ENCODE measurements at places on chromosomes 7 and 10.
A peak's percentile ranks its signal among the peaks of the same experiment; 100 is the strongest.

GRCh38 chr10:126352453-126352852, 35.8 kb downstream of the ADAM12 start:
- DNase-seq, result no peak

- DNase-seq, result no peak
Observed at GRCh38 chr7:99926321-99926720, 3.1 kb downstream of the GJC3 start.

DNA sequence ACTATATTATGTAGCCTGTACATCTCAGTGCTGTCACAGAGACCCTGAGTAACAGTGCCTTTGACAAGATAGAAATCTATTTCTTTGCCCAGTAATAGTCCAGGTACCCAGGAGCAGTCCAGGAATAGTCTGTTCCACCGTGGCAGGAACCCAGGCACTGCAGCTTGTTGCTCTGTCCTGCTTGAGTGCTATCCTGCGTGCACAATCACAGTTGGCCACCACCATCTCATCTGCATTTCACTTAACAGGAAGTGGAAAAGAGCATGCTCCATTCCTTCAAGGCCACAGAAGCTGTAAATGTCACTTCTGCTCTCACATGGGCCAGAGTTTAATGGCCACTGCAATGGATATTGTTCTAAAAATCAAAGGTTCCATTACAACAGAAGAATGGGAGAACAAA, 61.5 kb upstream of the PRR15 start:
- DNase-seq, result no peak

- no peak for DNase-seq
Observed at GRCh38 chr10:125061557-125062226, 98.7 kb downstream of the CTBP2 start.

DNA sequence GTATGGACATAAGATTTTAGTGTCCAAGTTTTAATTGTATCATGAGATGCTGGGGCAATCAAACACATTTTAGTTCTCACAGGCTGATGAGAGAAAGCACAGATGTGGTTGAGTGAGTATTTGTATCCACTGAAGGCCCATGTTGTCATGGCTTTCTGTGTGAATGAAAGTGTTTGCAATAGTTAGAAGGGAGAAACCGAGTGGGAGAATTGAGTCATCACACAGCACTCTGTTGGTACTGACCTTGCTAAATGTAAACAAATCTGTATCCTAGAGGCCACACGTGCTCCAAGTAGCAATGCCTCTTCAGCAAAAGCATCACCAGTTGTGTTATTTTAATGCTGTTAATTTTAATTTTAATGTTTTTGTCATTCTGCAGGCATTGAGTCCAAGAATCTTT, 121.2 kb downstream of the EMX2 start:
- DNase-seq, result no peak

- DNase-seq, result no peak
Observed at GRCh38 chr10:16923309-16923708, 106.1 kb upstream of the RSU1 start.

GRCh38 chr10:102611514-102612087, 32.7 kb upstream of the TRIM8 start:
- DNase-seq, result no peak

DNA sequence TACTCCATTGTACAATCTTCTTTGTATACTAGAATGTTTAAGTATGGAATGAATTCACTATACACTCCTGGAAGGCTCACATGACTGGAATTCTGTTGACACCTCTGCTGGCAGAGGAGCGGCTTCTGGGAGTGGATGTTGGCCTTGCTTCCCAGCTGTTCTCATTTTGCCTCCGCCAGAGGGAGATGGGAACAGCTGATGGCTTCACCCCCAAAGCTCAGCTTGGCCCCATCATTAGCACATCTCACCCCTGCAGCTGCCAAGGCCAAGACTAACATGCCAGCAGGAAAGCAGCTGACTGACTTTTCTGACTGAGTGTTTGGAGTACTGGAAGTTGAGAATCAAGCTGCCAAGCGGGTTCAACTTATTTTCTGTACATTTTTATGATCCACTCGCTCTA, 15.1 kb downstream of the ADAM12 start:
- DNase-seq, result no peak

GRCh38 chr10:13990392-13990805, 340.3 kb downstream of the FRMD4A start:
- DNase-seq, result no peak

GRCh38 chr10:101287997-101288635, 58.9 kb upstream of the LBX1 start:
- DNase-seq, result peak; percentile 33

- no peak for DNase-seq
Observed at GRCh38 chr7:53101026-53101425, 65.6 kb downstream of the POM121L12 start.

DNA sequence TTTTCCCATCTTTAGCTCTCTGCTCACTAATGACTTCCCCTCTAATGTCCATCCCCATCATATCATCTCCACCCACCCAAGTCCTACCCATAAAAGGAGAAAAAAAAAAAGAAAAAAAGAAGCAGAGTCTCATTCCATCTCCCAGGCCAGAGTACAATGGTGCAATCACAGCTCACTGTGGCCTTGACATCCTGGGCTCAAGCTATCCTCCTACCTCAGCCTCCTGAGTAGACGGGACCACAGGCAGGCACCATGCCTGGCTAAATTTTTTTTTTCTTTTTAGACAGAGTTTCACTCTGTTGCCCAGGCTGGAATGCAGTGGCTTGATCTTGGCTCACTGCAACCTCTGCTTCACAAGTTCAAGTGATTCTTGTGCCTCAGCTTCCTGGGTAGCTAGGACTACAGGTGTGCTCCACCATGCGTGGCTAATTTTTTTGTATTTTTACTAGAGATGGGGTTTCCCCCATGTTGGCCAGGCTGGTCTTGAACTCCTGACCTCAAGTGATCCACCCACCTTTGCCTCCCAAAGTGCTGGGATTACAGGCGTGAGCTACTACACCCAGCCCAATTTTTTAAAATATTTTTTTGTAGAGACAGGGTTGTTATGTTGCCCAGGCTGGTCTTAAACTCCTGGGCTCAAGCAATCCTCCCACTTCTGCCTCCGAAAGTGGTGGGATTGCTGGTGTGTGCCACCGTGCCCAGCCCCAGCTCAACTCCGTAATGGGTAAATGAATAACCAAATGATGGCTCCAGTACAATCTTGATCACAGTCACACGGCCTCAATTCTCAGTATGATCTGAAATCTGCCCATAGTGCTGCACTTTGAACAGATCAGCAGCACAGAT, 24.6 kb upstream of the SGMS1 start:
- DNase-seq, result no peak

DNA sequence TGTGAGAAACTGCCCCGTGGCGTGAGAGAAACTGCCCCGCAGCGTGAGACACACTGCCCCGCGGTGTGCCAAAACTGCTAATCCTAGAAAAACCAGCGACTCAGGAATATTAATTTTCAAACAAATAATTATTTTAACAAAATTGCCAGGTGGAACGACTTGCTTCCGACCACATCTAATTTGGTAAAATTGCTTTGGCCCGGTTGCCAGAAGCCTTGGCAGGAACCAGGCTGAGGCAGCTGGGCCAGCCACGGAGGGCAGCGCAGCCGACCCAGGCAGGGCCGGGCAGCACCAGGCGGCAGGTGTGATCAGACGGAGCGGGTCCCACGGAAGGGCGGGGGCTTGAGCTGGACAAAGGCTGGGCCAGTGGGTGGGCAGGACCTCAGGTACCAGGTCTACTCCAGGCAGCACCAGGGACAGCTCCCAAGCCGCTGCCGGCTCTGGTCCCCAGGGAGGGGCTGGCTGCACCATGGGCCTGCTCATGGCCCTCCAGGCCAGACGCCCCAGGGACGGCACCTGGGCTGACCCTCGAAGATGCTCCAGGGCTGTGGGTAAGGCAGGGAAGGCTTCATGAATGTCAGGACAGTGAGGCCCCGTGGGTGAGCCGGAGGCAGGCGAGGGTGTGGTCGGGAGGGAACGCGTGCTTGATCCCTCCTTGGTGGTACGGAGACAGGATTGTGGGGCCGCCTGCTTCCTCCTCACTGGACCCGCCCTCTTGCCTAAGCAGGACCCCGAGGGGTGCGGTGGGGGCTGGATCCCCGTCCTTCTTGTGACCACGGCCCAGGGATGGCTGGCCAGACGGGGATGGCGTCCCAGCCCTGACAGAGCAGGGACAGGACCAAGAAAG, 7.7 kb upstream of the ADGRA1 start:
- DNase-seq, result no peak

DNA sequence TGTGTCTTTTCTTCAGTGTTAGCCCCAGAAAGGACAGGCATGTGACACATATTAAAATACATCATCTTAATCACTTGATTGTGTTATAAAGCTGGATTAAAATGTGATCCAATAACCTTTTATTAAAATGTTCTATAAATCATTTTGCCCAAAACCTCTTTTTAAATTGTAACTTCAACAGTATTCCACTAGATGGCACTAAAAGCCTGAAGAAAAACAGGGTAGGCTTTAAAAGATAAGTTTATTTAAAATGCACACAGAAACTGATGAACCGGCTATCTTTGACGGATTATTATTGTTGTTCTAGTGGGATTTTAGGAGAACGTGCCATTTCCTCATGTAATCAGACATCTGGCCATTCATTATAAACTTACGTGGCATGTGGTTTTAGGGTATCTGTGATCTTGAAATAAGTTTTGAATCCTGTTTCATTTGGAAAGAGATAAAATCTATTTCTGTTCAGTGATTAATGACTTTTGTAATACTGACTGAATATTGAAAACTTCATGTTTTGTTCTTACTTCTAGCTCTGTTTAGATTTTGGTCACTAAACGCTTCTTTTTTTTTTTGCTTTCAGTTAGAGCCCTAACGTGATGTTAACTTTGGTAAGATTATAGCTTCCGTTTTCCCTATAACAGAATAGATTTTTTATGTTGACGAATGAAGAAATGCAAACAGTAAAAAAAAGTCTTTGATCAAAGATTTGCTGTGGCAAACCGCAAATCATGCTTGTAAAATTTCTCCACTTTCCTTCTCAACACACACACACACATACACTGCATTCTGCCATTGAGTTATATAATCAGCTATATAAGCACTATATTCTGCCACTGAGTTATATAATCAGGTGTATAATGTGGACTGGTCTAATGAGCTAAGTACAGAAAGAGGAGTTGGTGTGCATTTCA, 13.6 kb downstream of the VPS50 start:
- no peak for DNase-seq

- no peak for DNase-seq
Observed at GRCh38 chr10:123529146-123529760, 136.9 kb upstream of the GPR26 start.

DNA sequence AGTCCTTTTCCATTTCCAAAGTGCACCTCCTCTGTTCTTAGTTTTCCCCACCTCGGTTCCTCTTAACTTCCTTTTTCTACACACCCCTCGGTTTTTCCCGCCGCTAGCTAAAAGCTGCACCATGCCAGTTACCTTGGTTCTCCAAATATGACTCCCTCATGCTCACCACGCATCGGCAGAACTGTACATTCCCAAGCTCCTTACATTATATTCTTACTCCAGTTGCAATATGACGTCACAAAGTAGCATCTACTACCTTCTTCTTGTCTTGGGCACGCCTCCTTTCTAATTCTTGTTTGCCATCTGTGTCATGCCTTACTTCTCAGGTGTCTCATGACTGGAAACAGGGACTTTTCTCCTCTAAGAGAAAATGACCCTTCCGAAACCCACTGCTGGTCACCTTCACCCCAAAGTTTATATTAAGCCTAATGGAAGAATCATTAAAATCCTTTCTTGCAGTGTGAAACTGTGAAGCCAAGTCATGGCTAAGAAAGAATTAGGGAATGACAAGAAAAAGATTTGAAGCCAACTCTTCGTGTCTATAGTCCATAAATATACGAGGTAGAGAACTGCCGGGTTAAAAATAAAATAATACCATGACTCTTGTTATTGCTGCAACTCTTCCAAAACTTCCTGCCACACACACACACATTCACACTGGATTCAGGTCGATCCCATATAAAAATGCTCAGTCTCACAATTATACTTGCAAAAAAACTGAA, 1.7 kb downstream of the ESYT2 start:
- DNase-seq, result no peak

- peak; percentile 53 for DNase-seq
Observed at GRCh38 chr7:142811154-142811737, 40.5 kb downstream of the PRSS2 start.
